Activated gamma-delta T cell treated with Interleukin-2 at 50 U/mL for 16 hours (primary cell): ENCODE measurements at places on chromosomes 6 and 20.

DNA sequence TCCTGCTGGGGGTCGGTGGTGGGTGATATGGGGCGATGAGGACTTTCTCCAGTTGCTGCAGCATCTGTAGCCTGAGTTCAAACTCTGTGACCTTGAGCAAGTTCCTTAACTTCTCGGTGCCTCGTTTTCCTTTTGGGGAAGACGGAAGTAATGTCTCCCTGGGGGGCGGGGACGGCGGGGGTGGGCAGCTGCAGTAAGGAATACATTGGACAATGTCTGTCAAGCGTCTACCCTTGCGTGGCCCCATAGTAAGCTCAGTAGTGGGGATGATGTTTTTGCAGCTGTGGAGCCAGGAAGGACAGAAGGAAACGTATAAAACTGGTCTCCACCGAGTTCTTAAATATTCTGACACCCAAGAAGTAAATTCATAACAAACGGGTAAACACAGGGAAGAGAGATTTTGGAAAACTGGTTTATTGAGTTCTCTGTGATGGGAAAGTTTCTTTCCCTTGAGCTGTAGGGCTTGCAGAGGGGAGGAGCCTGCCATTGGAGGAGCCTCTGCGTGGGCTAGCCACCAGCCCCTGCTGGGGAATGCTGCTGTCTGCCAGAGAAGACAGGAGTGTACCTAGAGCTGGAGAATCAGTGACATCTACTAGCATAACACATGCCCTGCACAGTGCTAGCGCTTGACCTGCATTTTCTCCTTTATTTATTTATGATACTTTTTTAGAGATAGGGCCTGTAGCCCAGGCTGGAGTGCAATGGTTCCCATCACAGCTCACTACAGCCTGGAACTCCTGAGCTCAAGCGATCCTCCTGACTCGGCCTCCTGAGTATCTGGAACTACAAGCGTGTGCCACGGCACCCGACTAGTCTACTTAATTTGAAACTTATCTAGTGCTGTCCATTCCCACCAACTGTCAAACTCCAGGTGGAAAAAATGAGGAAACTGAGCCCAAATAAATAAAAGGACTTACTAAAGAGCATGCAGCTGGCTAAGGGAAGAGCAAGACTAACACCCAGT, 1.2 kb upstream of the ACSS1 start:
- no peak for DNase-seq

- DNase-seq, result peak; percentile 43
Measured at GRCh38 chr20:63223121-63223825, 7.3 kb upstream of the YTHDF1 start.

DNA sequence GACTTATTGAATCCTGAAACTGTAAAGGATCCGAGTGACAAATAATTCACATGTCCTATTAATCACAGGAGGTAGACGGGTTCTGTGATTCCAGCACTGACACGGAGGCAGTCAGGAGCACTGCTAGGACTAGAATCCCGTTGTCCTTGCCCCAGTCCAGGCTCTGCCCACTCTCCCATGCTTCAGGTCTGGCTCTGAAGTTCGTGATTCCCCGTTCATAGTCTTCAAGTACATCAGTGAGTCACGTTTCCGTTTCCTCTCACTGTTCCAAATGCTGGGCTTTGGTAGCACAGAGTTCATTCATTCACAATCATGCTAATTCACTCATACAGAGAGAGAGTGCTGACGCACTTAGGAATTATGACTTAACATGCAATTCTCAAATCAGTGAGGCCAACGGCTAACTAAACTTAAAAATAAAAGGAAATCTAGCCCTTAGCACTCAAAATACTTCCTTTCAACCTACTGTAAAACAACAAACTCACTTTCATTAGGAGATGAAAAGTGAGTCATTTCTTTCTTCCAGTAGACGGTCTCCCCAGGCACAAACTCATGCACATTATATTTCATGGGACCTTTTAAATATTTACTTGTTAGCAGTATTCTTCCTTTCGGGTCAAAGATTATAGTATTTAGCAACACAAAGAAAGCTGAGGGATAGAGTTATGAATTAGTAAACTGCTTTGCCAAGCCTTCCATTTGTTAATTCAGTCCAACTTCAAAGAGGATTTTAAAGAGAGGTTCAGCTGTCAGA, 94.0 kb upstream of the NHSL1 start:
- DNase-seq, result no peak

DNA sequence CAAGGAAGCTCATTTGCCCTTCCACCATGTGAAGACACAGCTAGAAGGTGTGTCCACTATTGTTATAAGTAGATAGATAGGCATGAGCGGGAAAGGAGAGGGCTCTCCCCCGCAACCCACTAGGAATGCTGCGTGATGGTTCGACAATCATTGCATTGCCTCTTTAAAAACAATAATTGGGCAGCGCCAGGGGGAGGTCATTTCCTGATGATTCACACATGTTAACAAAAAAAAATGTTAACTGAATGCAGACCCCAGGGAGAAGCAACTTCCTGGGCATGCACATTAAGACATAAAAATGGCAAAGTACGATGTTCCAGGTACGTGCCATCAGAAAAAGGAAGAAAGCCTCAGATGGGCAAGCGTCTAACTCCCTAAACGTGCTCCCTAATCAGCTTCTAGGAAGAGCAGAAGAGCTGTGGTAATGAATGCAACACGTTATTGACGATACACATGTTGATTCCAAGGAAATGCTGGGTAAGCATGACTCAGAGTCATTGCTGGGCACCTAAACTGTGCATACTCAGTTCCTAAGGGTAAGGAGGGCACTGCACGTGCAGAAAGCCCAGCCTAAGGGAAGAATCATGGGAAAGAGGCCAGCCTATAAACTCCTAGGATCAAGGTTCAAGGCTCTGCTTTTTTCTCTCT, 113.7 kb downstream of the FAM217A start:
- DNase-seq, result no peak

DNA sequence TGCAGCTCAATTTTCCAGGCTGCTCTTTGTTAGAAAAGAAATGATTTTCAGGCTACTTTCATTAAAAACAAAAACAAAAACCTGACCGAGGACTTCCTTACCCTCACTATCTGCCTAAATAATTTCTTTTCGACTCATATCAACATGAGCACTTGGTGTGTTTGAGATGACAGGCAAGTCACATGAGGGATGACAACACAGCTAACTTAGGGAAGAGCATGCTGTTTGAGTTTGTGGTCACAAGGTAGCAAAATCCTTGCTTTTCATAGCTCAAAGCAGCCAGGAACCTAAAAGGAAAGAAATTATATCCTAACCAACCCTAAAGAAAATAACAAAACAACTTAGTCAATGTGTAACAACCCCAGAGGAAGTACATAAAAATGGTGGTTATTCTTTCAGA, 459.5 kb downstream of the KIF16B start:
- no peak for DNase-seq

GRCh38 chr20:37576911-37577310, 49.2 kb upstream of the BLCAP start:
- no peak for DNase-seq

GRCh38 chr6:47258724-47259347, 50.9 kb downstream of the TNFRSF21 start:
- DNase-seq, result no peak

DNA sequence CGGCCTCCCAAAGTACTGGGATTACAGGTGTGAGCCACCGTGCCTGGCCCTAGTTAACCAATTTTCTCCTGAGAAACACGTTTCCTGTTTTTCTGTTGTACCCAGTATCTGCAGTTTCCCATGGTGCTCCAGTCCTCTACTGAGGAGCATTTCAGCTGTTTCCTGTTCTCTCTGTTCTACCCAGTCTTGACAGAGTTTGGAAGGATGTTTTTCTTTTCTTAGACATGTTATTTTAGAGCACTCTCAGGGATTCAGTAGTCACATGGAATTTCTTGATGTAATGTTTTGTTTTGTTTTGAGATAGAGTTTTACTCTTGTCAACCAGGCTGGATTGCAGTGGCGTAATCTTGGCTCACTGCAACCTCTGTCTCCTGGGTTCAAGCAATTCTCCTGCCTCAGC, 129.8 kb upstream of the TIAM2 start:
- DNase-seq, result no peak

GRCh38 chr20:10264166-10264558, 45.5 kb downstream of the SNAP25 start:
- no peak for DNase-seq

GRCh38 chr6:137688230-137688971, 178.7 kb upstream of the TNFAIP3 start:
- DNase-seq, result no peak

DNA sequence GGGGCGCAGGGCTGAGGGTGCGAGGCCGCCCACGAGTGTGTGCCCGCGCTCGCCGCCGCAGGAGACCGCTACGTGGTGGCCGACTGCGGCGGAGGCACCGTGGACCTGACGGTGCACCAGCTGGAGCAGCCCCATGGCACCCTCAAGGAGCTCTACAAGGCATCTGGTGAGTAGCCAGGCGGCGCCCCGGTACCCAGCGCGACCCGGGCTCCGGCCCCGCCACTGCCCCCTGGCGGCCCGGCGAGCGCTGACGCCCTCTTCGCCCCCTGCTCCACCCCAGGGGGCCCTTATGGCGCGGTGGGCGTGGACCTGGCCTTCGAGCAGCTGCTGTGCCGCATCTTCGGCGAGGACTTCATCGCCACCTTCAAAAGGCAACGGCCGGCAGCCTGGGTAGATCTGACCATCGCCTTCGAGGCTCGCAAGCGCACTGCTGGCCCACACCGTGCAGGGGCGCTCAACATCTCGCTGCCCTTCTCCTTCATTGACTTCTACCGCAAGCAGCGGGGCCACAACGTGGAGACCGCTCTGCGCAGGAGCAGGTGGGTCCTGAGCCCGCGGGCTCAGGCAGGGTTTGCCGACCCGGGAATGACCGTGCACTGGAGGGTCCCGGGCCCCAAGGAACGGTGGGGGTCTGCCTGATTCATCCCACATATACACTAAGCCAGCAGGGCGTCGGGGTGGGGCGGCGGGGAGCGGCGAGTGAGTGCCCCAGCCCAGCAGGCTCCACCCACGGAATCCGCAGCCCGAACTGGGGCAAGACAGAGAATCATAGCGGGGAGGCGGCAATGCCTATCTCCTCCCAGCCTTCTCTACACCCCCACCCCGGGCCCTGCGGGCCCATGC, 17.4 kb downstream of the HSPA12B start:
- DNase-seq, result no peak

- DNase-seq, result no peak
Measured at GRCh38 chr6:37540390-37540789, 40.7 kb upstream of the CCDC167 start.

DNA sequence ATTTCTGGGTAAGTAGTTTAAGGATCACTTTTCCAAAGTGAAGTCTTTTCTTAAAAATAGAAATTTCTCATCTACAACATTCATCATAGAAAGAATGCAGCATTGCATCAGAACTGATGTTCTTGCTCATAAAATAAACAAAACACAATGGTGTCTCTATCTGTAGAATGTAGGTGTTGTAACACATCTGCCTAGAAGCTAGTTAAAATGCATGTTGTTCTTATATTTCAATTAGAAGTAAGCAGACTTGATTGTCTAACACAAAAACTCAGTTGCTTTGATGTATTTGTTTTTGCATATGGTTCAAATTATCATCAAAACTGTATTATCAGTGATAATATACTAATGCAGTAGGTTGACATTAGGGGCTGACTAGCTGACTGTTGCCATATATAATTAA, 654.7 kb upstream of the FLRT3 start:
- DNase-seq, result no peak
